Cortex of kidney (tissue), 1 donor: ENCODE measurements at places on chromosomes 16 and 17.

DNA sequence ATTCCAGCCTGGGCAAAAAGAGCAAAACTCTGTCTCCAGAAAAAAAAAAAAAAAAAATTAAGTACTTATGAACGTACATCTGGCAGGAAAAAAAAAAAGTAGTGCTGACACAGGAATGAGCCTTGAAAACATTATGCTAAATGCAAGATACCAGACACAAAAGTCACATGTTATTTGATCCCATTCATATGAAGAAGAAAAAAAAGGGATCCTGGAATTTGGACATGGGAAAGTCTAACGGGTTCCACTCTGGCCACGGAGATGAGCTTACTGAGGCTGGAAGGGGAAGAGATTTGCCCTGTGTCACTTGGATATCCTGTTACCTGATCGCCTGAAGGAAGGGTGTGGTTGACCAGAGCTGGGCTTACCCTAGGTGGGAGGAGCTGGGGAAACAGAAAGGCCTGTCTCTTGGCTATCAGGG lies 251.9 kb downstream of the PARN start:
- DNase-seq, result no peak

- no peak for DNase-seq
These were observed 108.0 kb upstream of the GOT2 start for GRCh38 chr16:58842156-58842555.

GRCh38 chr17:50792132-50792531 lies 24.8 kb upstream of the ANKRD40CL start:
- no peak for DNase-seq

DNA sequence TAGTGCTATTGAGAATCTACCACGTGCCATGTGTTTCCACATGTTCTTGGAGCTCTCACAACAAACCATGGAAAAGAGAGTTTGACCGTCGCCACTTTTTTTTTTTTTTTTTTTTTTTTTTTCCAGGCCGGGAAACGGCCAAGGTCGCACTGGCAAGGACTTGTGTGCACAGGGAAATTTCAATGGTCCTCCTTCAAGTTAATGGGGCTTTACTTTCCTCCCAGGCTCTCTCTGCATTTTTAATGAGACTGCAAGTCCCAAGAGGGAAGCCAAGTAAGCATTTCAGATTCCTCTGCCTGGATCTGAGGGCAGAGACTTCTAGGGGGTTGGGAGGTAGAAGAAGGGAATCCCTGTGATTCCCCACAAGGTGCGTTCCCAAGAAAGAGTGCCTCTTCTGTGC lies 94.7 kb upstream of the MPHOSPH6 start:
- no peak for DNase-seq

DNA sequence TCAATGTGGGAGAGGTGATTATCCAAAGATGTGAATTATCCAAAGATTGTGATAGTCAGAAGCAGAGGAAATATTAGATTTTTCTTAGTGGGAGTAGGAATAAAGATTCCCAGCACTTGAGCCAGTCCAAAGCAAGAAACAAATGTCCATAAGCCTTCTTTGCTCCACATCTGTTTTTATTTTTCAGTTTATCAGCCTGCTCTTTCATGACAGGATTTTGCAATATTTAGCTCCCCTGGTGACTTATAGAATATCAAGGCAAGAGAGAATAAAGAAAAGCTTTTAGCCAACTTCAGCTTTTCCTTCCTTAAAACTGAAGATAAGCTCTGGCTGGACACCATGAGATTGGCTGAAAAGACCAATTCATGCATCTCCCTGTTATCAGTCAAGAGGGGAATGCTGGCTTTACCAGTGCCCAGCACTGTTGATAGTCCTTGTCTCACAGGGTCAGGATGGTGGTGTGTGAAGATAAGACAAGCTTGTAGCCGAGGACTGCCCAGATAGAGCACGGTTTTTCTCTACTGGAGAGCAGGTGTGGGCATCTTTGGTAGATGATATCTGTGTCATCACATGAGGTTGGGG lies 706.5 kb downstream of the KCNJ2 start:
- no peak for DNase-seq

GRCh38 chr17:74677558-74678466 lies 34.9 kb downstream of the CD300LF start:
- no peak for DNase-seq

DNA sequence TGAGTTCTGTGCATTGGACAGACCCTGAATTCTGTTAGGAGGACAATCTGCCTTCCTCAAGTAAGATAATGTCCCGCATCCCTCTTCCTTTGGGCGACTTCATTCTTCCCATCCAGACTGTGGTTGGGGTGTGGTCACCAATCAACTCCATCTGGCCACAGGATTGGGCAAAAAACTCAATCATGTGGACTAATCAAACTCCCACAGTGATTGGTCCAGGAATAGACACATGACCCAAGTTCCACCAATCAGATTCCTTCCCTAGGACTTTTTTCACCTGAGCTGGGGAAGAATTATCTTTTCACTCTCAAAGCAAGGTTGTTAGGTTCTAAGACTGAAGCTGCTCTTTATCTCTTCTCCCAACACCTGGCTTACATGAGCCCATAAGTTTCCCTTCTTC lies 13.2 kb upstream of the NKD1 start:
- no peak for DNase-seq

- DNase-seq, result no peak
These were observed 10.1 kb upstream of the ACSM2A start for GRCh38 chr16:20441191-20441590.

GRCh38 chr17:81295676-81296381 lies 722 bp upstream of the SLC38A10 start:
- no peak for DNase-seq

DNA sequence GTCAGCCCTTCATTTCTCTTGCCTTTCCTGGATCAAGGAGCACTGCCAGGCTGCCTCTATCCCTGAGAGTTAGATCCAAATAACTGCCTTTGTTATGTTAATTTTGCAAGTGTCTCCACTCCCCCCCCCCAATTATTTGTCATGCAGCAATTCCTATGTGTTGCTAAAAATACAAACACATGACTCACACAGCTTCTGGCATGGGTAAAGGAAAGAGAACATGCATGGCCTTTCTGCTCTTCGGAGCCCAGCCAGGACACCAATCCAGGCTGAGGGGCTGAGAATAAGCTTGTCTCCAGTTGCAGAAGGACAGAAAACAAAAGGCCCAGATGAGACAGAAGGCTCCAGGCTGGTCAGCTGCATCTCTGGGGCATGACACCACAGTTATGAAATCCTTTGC lies 148.0 kb upstream of the TNRC6C start:
- DNase-seq, result no peak

GRCh38 chr17:35087731-35088355 lies 24.3 kb upstream of the RFFL start:
- no peak for DNase-seq

DNA sequence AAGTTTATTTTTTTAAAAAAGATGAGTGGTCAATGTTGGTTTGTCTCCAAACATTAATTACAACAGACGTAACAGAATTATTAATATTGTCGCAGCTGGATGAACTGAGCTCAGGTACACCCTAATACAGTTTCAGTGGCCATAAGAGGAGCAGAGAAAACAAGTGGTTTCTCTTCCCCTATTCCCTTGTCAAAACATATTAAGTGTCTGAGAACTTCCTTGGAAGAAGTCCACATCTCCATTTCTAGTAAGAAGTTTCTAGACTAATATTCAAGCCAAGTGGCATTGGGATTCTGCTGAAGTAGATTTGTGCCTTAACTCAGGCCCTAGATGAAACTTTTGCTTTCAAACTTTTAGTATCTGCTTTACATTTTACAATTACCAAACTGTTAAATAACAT lies 47.7 kb downstream of the GNA13 start:
- DNase-seq, result no peak

DNA sequence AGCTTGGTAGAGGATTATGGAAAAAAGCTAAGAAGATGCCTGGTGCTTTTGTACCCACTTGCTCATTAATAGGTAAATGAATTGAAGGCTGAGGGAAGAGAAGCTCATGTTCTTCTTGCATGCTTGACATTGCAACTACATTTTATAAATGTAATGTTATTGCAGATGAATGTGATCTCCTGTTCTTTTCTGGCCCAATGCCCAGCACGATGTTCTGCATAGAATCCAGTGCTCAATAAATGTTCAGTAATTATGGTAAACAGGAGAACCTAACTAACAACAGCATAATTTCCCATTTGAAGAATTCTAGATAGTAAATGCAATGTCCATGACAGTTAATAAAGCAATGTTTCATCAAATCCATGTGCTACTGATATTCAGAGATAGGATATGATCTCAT lies 638.2 kb upstream of the SOX9 start:
- DNase-seq, result no peak

DNA sequence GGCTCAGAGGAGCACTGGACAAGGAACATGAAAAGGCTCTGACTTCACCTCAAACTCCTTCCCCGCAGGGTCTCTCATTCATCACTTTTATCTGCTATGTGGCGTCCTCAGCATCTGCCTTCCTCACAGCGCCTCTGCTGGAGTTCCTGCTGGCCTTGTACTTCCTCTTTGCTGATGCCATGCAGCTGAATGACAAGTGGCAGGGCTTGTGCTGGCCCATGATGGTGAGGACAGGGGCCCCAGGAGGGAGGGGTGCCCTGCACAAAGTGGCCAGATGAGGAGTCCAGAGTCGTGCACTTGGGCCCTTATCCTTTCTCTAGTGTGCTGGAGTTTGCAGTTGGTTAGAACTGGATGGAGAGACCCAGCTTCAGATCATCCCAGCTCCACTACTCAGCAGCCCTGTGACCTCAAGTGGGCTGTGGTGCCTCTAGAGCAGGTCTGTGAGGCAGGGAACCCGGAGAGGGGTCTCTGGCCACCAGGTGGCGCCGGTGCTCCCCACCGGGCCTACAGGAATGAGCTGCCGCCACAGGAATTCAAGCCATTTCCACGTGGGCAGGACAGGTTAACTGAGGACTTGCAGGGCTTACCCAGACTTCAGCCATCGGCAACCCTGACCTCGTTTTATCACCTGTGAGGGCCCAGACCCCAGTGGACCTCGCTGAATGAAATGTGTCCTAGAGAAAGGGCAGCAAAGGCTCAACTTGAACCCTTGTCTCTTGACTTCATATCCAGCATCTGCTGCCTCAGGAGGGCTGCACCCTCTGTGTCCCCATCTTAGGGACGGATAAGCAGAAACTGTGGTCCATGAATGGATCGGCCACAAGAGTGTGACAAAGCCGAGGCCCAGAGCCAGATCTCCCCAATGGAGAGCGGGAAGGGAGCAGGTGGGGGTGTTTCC lies 4.0 kb downstream of the CMTM3 start:
- DNase-seq, result no peak

- no peak for DNase-seq
These were observed 78.6 kb upstream of the CREBBP start for GRCh38 chr16:3959148-3959547.

DNA sequence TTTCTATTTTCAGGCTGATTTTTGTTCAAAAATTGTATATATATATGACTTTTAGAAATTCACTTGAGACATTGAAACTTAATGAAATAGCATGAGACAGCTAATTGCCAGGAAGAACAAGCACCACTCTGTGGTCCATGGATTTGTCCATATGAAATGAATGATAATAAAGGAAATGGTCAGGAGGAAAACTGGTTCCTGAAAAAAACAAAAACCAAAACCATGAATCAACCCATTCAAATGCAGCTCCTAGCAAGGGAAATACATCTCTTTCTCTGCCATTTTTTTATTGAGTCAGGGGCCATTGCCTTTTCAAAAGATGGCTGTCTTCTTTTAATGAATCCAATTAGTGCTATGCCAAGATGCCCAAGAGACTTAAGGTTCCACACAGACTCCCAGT lies 230.7 kb downstream of the SLC39A11 start:
- DNase-seq, result no peak

DNA sequence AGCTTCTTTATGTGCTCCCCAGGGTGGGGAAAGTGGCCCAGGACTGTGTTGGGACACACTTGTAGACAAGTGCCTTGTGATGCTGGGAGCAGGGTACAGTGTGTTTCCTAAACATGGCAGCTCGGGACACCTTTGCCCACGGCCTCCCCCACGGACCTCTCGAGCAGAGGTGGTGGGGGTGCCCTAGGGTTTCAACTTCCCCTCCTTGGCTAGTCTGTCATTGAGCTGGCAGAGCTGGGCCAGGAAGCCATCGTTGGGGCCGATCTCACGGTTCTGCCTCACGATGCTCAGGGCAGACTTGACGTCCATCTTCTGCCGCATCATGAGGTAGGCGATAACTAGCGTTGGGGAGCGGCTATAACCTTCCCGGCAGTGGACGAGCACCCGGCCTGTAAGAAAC lies 9.4 kb downstream of the DUSP3 start:
- DNase-seq, result no peak

GRCh38 chr16:12900599-12901203 lies 697 bp upstream of the SHISA9 start:
- DNase-seq, result no peak

GRCh38 chr16:23434380-23434779 lies 18.6 kb downstream of the COG7 start:
- DNase-seq, result no peak

DNA sequence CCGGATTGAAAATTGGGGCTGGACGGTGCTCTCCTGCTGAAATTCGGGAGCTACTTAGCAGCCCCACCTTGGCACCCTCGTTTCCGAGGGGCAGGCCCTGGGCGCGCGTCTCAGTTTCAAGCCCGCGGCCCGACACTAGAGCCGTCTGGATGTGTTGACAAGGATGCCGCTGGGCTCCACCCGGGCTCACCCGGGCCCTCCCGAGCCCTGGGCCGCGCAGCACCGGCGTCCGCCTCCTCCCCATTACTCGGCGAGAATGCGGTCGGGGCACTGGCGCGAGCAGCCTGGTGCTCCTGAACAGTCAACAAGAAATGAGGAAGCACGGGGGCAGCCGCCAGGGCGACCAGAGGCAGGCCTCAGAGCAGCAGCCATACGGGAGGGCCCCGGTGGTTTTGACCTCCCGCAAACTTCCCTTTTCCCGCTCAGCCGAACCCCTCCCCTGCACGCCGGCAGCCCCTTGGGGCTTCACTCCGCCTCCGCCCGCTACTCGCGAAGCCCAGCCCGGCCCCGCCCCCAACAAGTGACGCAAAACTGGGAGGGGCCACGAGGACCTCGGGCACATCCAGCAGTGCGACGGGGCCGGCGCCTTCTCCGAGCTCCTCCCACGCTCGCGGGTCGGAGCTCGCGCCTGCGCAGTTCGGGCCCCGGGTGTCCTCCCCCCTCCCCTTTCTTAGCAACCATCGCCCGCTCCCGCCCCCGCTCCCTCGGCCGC lies 447 bp upstream of the SEC14L1 start:
- peak; percentile 79 for DNase-seq

- DNase-seq, result no peak
These were observed 25.8 kb downstream of the LITAF start for GRCh38 chr16:11560701-11561453.
